ENCODE measurements at places on chromosomes 12 and 14. TPM values are rescaled to one million over a fixed set of nuclear protein-coding genes. Genes with fewer than 3 reads are reported as not detected.

- DNase-seq, result no peak
Measured at GRCh38 chr14:23357261-23357660, 4.6 kb upstream of the SLC22A17 start.

GRCh38 chr14:56474419-56475022 is 105.1 kb upstream of the TMEM260 start:
- DNase-seq, result peak; percentile 44

PTPN6 gene
- total RNA-seq, result 12.4 TPM

DACT1 gene
- 1.4 TPM for total RNA-seq

Data from bronchial epithelial cell (primary cell).